ENCODE measurements at places on chromosomes 12 and 14. TPM values are rescaled to one million over a fixed set of nuclear protein-coding genes. Genes with fewer than 3 reads are reported as not detected.

Gene CARMIL3
- 0.05 TPM for total RNA-seq

Gene SIRT4
- 2.7 TPM for total RNA-seq

Gene TCP11L2
- total RNA-seq, result 39.8 TPM

Gene ERG28
- 6.1 TPM for total RNA-seq

Gene CRIP1
- not detected for total RNA-seq

Gene PYGL
- total RNA-seq, result 47.5 TPM

Gene CDC42BPB
- total RNA-seq, result 175 TPM

Gene SYNDIG1L
- total RNA-seq, result not detected

Gene GNB3
- total RNA-seq, result 3.6 TPM

Gene ABCD2
- 0.30 TPM for total RNA-seq

Gene MCRS1
- total RNA-seq, result 40.1 TPM

Gene DNAH10
- 0.59 TPM for total RNA-seq

Gene RFX4
- total RNA-seq, result not detected
